ENCODE measurements at places on chromosomes 3 and 15. TPM values are rescaled to one million over a fixed set of nuclear protein-coding genes. Genes with fewer than 3 reads are reported as not detected.

Gene CORO2B
- not detected for total RNA-seq

- H3K27me3 ChIP-seq, result no peaks in the 10 kb centered on the region
- H3K36me3 ChIP-seq, result peaks cover 4% of the 10 kb centered on the region
- H3K4me1 ChIP-seq, result peaks cover 39% of the 10 kb centered on the region
- no peak overlapping the region for H3K4me3 ChIP-seq
- DNase-seq, result no peak
Observed at GRCh38 chr15:40782609-40783227, 12.9 kb downstream of the C15orf62 start.

DNA sequence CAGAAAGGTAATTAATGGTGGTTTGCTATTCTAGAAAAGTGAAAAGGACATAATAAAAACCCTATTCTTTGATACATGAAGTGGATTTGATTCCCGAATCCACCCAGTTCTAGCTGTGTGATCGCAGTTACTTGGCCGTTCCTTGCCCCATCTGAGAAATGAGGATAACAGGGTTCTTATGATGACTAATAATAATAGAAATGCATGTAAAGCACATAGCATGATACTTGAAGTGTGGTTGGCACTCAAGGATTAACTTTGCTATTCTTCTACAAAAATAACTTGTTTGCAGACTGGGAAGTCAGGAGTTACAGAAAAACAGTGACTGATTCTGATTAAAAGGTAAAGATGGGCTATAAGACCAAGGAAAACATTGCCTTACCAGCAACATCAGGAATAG is 26.8 kb downstream of the PARL start:
- no peaks in the 10 kb centered on the region for H3K27me3 ChIP-seq
- peaks cover 95% of the 10 kb centered on the region for H3K36me3 ChIP-seq
- no peak overlapping the region for H3K27ac ChIP-seq
- H3K4me1 ChIP-seq, result no peaks in the 10 kb centered on the region
- DNase-seq, result no peak
- no peak overlapping the region for H3K4me3 ChIP-seq

DNA sequence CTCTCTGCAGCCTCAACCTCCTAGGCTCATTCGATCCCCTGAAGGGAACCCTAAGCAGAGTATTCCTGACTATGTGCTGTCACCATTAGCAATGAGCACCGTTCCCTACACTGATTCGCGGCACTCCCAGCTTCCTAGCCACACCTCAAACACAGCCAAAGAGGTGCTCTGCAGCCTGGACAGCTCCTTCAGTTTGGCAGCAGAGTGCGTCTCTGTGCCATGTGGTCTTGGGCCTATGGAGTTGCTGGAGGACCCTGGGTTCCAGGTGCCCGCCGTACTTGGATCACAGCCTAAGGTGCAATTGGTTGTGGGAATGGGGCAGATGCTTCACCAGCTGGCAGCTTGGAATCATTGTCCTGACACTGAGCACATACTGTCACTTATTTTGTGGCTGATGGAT is 17.3 kb upstream of the IL12A start:
- no peak overlapping the region for H3K27ac ChIP-seq
- no peaks in the 10 kb centered on the region for H3K27me3 ChIP-seq
- H3K36me3 ChIP-seq, result no peaks in the 10 kb centered on the region
- no peak for DNase-seq

DNA sequence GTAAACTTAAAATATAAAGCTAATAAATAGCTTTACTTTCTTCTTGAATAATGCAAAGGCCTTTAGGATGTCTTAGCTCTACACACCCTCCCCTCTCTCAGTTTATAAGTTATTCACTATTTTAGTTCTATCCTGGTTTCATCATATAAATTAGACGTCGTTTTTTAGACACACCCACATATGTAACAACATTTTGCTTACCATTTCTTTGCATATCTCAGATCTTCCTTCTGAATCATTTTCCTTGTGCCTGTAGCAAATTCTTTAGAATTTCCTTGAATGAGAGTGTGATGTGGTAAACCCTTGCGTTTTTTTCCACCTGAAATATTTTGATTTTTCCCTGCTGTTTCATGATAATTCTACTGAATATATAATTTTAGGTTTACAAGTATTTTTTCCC is 2.5 kb upstream of the DAZL start:
- H3K4me3 ChIP-seq, result no peak overlapping the region
- no peak overlapping the region for H3K27ac ChIP-seq
- H3K36me3 ChIP-seq, result no peaks in the 10 kb centered on the region
- no peaks in the 10 kb centered on the region for H3K4me1 ChIP-seq
- H3K27me3 ChIP-seq, result no peaks in the 10 kb centered on the region
- no peak for DNase-seq

Gene VGLL3
- 19.8 TPM for total RNA-seq

- H3K27me3 ChIP-seq, result no peaks in the 10 kb centered on the region
- H3K4me1 ChIP-seq, result no peaks in the 10 kb centered on the region
- no peak overlapping the region for H3K27ac ChIP-seq
- H3K4me3 ChIP-seq, result no peak overlapping the region
- no peaks in the 10 kb centered on the region for H3K36me3 ChIP-seq
Observed at GRCh38 chr15:46280762-46281542, 646.1 kb downstream of the SQOR start.

Gene CSTA
- 2,531 TPM for total RNA-seq

DNA sequence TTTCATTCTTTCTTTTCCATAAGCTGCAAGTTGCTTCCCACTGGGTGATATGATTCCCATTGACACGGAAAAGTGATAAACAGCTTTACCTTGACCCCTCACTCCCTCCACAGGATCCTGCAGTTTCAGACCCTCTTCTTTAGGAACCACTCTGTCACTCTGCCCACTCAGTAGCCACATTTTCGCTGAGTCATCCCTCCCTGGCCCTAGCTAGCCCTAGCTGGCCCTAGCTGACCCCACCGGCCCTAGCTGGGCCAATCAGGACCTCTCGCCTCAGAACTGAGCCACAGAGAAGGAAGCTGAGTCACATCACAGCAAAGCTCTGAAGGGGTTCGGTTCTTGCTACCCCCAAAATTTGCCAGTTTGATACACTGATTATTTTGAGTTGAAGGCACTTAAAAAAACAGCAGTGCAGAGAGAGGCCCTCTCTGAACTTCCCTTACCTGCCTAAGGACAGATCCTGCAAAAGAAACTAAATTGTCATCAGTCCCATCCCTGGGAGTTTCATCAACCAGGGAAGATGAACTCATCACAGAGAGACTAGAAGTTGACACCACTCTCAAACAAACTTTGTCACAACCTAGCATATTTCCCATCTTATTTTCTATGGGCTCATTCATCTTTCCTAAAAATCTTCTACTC is 233.5 kb upstream of the PROK2 start:
- H3K4me3 ChIP-seq, result no peak overlapping the region

- H3K27ac ChIP-seq, result no peak overlapping the region
- no peaks in the 10 kb centered on the region for H3K36me3 ChIP-seq
- H3K4me3 ChIP-seq, result no peak overlapping the region
Observed at GRCh38 chr15:27958911-27959578, 140.1 kb downstream of the OCA2 start.

Gene STXBP5L
- 0.04 TPM for total RNA-seq

GRCh38 chr3:87795701-87796100 is 263.1 kb downstream of the CGGBP1 start:
- H3K4me3 ChIP-seq, result no peak overlapping the region
- DNase-seq, result no peak
- peaks cover 41% of the 10 kb centered on the region for H3K27me3 ChIP-seq
- H3K27ac ChIP-seq, result no peak overlapping the region
- peaks cover 14% of the 10 kb centered on the region for H3K4me1 ChIP-seq

Gene TGM5
- 36.1 TPM for total RNA-seq

DNA sequence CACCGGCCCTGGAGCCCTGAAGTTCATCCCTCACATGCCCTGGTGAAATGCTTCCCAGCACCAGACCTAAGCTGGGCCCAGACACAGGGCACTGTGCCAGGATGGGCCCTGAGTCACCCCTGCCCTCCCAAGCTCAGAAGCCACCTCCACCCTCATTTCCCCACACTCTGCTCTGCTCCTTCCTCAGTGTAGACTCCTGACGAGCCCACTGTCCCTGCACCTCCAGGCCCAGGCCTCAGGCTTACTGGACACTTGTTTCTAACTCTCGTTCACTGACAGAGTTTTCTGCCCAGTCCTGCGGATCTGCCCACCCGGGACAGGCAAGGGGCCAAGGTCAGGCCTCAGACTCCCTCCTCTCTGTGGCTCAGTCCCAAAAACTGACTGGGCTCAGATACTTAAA is 112.6 kb upstream of the RNF7 start:
- H3K36me3 ChIP-seq, result no peaks in the 10 kb centered on the region
- no peak overlapping the region for H3K27ac ChIP-seq
- no peaks in the 10 kb centered on the region for H3K4me1 ChIP-seq
- DNase-seq, result no peak
- H3K27me3 ChIP-seq, result no peaks in the 10 kb centered on the region

Gene CCRL2
- 0.48 TPM for total RNA-seq

Gene TERC
- total RNA-seq, result 120 TPM

DNA sequence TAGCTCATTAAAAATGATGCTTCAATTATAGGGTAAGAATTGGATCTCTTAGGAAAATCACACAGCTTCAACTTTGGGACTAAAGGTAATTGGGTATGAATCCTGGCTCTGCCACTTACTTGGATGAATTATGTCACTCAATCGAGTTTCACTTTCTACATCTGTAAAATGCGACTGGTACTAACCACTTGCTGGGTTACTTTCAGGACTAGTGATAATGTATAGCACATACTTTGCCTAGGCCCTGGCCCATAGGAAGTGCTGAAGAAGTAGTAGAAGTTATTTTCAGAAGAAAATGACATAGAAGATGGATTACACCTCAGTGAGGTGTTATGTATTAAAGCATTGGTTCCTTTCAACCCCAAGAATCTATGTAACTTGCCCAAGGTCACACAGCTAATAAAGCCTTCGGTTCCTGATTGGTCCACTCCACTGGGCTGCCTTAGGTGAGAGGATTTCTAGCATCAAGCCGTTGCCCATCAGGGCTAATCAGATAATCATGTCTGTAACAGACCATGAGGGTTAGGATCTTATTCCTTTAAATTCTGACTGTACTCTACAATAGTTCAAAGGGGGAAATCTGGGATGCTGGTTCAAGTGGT is 29.4 kb upstream of the AP4E1 start:
- H3K27ac ChIP-seq, result no peak overlapping the region
- H3K36me3 ChIP-seq, result no peaks in the 10 kb centered on the region
- H3K27me3 ChIP-seq, result no peaks in the 10 kb centered on the region

DNA sequence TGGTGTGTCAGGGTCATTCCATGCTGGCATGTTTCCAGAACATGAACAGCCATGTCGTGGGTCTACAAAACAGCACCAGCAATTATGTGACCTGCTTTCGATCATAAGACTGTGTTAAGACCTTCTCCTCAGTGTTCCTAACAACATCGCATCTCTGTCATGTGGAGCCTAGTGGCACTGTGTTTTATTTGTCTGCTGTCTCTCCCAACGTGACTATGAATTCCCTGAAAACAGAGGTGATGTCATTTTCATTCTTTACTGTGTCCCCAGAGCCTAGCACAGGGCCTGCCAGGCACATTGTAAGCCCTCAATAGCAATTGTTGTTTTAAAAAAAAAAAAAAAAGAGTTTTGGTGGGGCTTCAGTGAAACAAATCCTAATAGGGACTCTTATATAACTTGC is 94.2 kb upstream of the IL12A start:
- no peaks in the 10 kb centered on the region for H3K36me3 ChIP-seq
- H3K27ac ChIP-seq, result no peak overlapping the region
- no peak for DNase-seq
- no peaks in the 10 kb centered on the region for H3K27me3 ChIP-seq
- H3K4me1 ChIP-seq, result no peaks in the 10 kb centered on the region

Gene FSIP1
- 0.38 TPM for total RNA-seq

GRCh38 chr3:59262076-59262498 is 212.3 kb upstream of the CFAP20DC start:
- H3K4me3 ChIP-seq, result no peak overlapping the region
- H3K27me3 ChIP-seq, result no peaks in the 10 kb centered on the region
- H3K36me3 ChIP-seq, result no peaks in the 10 kb centered on the region
- H3K4me1 ChIP-seq, result no peaks in the 10 kb centered on the region

DNA sequence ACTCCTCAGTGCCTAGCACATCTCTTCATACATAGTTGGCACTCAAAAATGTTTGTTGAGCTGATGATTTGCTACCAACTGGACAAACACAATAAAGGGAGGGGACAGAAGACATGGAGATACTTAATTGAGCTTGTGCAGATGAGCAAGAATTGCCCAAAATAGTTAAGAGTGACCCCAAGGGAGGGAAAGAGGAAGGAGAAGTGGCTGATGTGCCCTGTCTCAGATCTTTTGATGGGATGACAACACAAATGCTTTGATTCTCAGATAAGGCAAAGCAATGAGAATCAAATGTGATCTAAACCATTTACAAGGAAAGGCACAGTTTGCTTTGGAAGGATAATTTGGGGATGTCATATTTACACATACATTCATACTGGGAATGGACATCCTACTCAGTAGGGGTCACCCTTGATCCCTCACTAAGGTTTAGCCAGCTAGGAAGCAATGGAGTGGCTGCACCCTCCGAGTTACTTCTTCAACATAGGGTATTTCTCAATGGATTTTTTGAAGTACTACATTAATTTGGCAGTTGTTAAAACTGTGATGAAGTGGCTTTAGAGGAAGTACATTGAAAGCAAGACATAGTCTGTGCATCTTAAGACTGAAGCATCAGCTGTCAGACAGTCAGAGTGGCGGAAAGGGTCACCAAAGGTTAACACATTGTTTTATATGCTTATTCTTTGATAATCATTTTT is 21.9 kb upstream of the SSR3 start:
- H3K27me3 ChIP-seq, result no peaks in the 10 kb centered on the region
- no peaks in the 10 kb centered on the region for H3K36me3 ChIP-seq
- no peak overlapping the region for H3K27ac ChIP-seq
- no peak for DNase-seq
- no peak overlapping the region for H3K4me3 ChIP-seq

GRCh38 chr3:4425055-4425454 is 42.0 kb downstream of the SUMF1 start:
- DNase-seq, result no peak
- peaks cover 8% of the 10 kb centered on the region for H3K4me1 ChIP-seq
- no peak overlapping the region for H3K4me3 ChIP-seq
- H3K27ac ChIP-seq, result no peak overlapping the region
- H3K27me3 ChIP-seq, result no peaks in the 10 kb centered on the region
- no peaks in the 10 kb centered on the region for H3K36me3 ChIP-seq

DNA sequence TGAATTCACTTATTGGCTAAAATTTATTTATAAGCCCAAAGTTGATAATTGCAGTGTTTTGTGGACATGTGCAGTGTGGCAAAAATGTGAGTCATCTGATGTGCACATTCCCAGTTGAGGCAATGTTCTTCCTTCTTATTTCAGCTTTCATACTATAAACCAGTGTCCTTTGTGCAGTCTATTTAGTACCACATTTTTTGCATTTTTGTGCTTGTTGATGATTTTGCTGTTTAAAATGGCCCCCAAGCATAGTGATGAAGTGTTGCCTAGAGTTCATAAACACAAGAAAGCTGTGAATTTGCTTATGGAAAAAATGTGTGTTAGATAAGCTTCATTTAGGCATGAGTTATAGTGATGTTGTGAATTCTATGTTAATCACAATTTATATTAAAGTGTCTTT is 19.4 kb upstream of the IL20RB start:
- H3K4me3 ChIP-seq, result no peak overlapping the region
- H3K4me1 ChIP-seq, result peaks cover 59% of the 10 kb centered on the region
- no peaks in the 10 kb centered on the region for H3K27me3 ChIP-seq
- H3K36me3 ChIP-seq, result no peaks in the 10 kb centered on the region

GRCh38 chr15:89533861-89534544 is 37.6 kb upstream of the RHCG start:
- no peaks in the 10 kb centered on the region for H3K4me1 ChIP-seq
- H3K27me3 ChIP-seq, result no peaks in the 10 kb centered on the region
- no peak overlapping the region for H3K4me3 ChIP-seq
